ENCODE measurements at places on chromosomes 13 and 19.

DNA sequence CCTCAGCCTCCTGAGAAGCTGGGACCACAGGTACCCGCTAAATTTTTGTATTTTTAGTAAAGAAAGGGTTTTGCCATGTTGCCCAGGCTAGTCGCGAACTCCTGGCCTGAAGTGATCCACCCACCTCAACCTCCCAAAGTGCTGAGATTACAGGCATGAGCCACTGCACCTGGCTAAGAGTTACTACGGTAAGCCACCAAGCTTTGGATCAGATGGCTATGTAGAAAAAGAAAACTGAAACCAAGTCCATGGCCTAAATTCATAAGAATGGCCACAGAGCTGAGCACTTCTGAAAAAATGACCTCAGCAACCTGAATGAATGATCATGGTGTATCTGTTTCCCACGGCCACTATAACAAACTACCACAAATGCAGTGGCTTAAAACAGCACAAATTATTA is 9.4 kb downstream of the OPA3 start:
- DNase-seq: no peak

DNA sequence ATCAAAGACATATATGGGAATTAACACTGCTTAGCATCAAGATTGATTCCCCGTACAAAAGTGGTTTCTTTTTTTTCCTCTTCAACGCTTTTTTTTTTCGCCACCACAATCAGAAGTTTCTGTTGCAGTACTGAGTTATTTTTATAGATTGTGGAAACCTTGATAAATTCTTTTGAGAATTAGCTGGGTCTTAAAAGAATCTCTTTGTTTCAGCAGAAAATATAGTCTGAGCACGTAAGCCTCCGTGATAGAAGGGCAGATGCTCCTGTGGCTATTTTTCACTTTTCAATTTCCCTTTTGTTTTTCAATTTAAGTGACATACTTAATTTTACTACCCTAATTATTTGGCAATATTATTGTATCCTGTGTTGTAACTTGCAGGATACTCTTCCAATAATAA is 531.8 kb downstream of the DCT start:
- no peak for DNase-seq

- no peak for DNase-seq
Observed at GRCh38 chr13:81017513-81018152, 676.7 kb upstream of the SPRY2 start.

GRCh38 chr13:109647053-109647452 is 139.3 kb downstream of the IRS2 start:
- no peak for DNase-seq

- DNase-seq: no peak
Observed at GRCh38 chr13:46145950-46146349, 36.0 kb downstream of the LCP1 start.

DNA sequence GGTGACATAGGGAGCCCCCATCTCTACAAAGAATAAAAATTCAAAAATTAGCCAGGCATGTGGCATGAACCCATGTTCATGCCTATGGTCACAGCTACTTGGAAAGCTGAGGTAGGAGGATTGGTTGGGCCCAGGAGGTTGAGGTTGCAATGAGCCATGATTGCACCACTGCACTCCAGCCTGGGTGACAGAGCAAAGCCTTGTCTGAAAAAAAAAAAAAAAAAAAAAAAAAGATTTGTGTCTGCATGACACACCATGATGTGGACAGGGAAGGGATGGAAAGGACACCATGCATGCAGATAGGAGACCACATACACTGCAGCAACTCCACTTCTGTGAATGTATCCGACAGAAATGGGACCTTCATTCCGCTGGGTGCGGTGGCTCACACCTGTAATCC is 34.0 kb upstream of the HOMER3 start:
- DNase-seq: no peak

GRCh38 chr13:66159511-66159910 is 1070.6 kb downstream of the PCDH9 start:
- DNase-seq: no peak

- no peak for DNase-seq
Observed at GRCh38 chr19:31013384-31014020, 335.7 kb downstream of the TSHZ3 start.

GRCh38 chr13:52896827-52897659 is 48.6 kb upstream of the PCDH8 start:
- DNase-seq: no peak

DNA sequence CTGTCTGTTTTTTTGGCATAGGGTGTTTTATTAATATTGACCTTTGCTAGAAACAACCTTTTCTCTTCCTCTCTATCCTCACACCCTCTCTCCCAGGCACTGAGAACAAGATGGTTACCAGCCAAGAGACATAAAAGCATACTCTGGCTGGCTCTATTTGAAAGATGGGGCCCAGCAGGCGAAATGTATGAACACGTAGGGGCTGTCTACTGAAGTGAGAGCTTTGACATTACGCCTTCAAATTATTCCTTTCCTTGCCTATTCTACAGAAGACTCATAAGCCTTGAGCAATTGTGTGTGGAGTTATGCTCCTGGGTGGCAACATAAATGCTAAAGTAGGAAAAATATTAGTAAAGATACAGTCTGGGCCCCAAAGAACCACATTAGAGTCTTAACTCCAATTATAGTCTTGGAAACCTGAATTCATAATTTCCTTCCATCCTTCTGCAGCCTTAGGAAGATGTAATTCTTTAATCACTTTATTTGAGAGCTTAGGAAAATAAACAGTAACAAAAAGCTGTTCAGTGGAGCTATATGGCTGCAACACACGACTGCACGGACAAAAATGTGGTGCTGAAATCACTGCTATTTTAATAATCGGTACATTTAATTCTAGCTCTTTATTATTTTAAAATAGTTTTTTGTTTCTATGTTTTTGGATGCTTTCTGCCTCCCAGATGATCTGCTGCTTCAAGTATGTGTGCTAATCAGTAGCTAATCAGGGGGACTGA is 122.3 kb upstream of the RNF113B start:
- no peak for DNase-seq

All from body of pancreas (tissue), 4 donors.